ENCODE measurements at places on chromosomes 6 and 20.

DNA sequence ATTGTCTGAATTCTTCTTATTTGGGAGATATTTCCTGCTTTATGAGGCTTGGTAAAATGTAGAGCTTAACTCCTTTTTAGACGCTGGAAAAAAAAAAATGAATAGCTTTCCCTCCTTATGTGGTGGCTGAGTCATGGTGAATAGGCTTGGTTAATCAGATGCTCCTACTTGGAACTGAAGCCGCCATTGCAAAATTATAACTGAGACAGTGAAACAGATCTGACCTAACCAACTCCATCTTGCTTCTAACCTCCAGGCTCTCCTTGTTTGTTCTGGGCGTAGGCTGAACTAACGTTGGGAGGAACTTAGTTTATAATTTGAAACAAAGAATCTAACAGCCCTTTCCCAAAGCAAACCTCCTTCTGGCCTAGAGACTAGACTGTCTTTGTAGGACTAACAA is 43.2 kb upstream of the PLCB4 start:
- peak; percentile 71 for DNase-seq

DNA sequence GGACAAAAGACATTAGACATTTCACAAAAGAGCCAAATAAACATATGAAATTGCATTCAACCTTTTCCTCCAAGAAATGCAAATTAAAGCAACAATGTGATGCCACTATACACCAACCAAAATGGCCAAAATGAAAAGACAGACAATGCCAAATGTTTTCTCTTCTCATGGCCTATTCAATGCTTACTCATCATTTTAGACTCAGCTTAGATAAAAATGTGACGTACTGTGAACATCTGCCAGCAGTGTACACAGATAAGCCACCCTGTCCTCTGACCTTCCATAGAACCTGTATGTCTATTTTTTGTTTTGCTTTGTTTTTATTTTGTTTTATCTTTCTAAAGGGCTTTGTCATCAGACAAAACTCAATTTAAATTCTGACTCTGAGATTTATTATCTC is 385.2 kb downstream of the FRK start:
- DNase-seq = no peak

DNA sequence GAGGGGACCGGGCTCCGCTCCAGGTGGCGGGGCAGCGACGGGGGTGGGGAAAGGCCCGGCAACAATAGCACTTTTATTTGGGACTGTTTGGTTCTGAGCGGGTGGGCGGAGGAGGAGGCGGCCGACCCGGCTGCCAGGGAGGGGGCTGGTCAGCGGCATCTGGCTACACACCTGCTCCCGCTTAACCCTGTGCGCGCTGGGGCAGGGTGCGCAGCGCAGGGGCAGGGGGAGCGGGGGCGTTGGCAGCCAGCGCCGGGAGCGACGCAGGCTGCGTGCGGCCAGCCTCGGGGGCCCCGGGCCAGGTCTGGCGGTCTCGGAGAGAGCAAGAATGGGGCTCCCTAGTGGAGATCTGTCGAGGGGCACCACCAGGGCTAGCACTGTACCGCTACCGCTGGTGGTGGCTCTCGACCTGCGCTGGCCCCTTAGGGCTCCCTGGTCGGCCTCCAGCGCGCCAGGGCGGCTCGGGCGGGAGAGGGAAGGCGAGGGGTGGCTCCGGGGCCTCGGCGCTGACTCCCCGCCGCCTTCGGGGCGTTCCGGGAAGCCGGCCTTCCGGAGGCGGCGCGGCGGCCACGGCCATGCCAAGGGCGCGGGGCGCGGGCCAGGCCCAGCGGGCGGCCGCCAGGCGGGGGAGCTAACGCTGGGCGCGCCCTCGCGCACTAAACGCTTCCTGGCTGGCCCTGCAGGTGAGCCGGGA is 92.4 kb downstream of the NCR2 start:
- no peak for DNase-seq

DNA sequence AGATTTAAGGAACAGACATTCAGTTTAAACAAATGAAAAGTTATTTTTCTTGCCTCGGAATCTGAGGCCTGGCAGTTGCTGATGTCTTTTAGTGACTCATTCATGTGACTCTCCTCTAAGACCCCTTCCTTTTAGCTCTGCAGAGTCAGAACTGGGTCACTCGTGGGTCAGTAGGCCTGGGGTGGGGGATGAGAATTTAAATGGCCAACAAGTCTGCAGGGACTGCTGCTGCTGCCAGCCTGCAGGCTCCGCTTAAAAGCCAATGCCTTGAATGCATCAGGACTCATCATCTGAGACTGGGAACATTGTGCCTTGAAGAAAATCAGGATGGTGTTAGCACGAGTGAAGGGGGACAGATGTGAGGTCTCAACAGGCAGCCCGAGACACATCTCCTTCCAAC is 404.3 kb downstream of the CDH26 start:
- no peak for DNase-seq

- no peak for DNase-seq
These were observed 117.3 kb downstream of the TOX2 start for GRCh38 chr20:44031781-44032582.

DNA sequence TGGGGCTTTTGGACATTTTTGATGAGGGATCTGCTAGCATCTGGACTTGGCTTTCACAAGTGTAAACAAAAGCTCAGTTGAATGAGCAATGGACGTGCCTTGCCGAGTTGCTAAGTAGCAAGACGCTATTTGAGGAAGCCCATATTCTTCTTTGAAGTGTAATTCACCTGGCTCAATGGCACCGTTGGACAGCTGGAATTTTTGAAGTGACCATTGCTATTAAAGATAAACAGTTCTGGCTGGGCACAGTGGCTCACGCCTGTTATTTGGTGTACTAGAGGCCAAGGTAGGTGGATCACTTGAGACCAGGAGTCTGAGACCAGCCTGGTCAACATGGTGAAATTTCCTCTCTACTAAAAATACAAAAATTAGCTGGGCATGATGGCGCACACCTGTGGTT is 88.8 kb upstream of the SOX4 start:
- DNase-seq = no peak

DNA sequence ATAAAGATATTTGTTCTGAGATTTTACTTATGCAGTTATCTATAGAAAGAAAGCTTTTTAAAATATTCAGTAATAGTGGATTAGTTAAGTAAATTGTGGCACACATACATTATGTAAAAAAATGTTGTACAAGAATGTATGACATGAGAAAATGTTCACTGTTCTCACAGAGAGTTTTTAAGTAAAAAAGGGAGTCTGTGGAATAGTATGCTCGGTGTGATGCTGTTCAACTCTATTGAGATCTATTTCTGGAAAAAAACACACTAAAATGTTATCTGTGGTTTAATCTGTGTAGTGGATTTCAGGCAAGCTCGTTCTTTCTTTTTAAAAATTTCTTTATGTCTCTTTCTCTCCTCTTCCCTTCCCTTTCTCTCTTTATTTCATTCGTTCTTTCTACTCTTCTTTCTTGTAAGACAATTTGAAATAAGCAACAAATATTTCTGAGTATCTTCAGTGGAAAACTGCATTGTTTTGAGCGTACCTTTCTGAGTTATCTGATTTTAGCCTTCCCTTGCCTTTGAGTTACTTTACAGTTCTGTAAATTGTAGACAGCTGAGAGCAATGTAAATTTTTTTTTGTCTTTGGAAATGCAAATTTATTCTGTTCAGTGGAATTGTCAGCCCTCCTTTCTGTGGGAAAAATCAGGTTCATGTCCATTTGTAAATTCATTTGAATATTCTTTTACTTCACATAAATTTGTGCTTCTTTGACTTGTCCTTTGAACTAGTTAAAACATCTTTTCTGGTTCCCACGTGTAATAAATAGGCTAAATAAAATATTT is 229.0 kb upstream of the NOX3 start:
- no peak for DNase-seq

GRCh38 chr20:59043698-59044097 is 1.1 kb upstream of the PRELID3B start:
- no peak for DNase-seq

GRCh38 chr6:169971081-169971861 is 219.8 kb downstream of the ERMARD start:
- DNase-seq = no peak

DNA sequence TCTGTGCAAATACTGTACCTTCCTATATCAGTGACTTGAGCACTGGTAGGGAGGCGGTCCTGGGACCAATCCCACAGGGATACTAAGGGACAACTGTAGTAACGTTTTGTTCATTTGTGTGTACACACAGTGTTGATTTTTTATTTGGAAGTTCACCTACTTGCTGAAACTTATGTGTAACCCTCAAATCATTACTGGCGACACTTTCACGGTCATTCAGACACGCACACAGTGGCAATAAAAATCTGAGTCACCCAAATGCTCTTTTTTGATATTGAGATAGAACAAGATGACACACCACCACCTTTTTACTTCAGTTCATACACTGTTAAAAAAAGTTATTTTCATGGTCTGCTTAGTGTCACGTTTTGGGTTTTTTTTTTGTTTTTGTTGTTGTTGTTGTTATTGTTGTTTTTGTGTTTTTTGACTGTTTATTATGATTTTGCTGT is 79.8 kb downstream of the QKI start:
- DNase-seq = peak; percentile 23

GRCh38 chr6:159059885-159060506 is 15.2 kb upstream of the TAGAP start:
- no peak for DNase-seq

DNA sequence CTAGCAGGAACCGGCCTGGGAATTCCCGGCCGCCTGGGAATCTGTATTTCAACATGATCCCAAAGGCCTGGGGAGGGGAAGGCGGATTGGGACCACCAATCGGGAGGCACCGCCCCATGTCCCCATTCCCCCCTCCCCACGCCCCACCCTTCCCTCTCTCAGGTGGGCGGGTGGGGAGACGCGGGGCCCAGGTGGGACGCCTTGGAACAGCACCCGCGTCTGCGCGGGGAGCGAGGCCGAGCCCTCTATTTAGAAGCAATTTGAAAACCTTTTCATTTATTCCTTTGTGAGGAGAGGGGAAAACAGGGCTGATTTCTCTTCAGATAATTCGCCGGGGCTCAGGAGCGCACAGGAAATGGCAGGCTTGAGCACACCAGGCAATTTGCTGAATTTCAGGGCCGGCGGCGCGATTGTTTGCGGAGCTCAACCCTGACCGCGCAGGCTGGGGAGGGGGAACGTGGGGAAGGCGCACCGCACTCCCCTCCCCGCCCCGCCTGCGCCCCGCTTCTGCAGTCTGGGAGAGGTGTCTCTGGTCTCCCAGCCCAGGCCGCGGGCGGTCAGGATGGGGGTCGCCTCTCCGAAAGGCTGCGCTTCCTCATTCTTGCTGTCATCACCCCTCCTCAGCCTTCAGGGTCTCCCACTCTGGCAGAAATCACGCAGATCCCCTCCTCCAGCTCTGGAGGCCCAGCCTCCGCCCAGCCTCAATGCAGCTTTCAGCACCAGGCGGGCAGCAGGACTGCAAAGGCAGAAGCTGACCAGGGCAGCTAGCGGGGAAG is 170.0 kb downstream of the GRM4 start:
- no peak for DNase-seq

GRCh38 chr6:45314146-45314545 is 14.0 kb upstream of the RUNX2 start:
- DNase-seq = no peak

Measured in astrocyte (in vitro differentiated cells and primary cell).